Stimulated activated CD4-positive, alpha-beta T cell treated with anti-CD3 and anti-CD28 coated beads, Interleukin-4, amount 100 ng/mL, for 4 hours (primary cell): ENCODE measurements at places on chromosomes 1 and 21.

- peak; percentile 58 for DNase-seq
Measured at GRCh38 chr1:247332215-247332622, 552 bp upstream of the ZNF496 start.

- DNase-seq, result no peak
Measured at GRCh38 chr21:36690628-36691554, 8.0 kb upstream of the SIM2 start.

- DNase-seq, result no peak
Measured at GRCh38 chr1:182617734-182618351, 13.7 kb upstream of the RGS16 start.

DNA sequence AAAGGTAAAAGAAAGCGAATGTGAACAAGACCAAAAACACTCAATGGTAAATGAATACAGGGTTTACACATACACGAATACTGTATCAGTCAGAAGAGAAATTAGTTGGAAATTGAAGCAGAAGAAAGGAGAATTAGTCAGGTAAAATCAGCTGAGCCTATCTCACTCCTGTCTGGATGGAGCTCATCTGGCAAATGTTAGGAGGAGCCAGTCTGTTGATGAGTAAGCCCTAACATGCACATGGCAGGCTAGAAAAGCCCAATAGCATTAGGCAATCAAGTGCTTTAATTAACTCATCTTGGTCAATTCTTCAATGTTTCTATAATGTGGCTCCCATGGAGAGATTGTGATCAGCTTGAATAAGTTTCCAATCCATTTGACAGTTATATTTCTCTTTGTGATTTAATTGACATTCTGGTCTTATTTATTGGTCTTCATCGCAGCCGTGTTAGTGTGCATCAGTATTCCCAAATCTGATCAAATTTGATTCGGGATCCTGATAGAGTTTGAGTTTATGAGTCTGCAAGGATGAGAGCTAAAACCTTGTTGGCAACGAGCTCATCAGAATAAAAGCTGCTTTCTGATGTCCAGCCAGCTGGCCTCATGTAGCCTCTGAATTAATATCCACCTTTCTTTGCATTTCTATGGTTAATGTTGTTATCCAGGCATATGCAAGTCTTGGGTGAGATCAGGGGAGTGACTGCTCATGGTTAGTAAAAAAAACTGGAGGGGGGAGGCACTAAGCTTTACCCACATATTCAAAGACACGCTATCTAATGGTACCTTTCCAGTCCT is 22.1 kb upstream of the KCNA10 start:
- no peak for DNase-seq

- no peak for DNase-seq
Measured at GRCh38 chr21:45988366-45989347, 7.1 kb downstream of the COL6A1 start.

DNA sequence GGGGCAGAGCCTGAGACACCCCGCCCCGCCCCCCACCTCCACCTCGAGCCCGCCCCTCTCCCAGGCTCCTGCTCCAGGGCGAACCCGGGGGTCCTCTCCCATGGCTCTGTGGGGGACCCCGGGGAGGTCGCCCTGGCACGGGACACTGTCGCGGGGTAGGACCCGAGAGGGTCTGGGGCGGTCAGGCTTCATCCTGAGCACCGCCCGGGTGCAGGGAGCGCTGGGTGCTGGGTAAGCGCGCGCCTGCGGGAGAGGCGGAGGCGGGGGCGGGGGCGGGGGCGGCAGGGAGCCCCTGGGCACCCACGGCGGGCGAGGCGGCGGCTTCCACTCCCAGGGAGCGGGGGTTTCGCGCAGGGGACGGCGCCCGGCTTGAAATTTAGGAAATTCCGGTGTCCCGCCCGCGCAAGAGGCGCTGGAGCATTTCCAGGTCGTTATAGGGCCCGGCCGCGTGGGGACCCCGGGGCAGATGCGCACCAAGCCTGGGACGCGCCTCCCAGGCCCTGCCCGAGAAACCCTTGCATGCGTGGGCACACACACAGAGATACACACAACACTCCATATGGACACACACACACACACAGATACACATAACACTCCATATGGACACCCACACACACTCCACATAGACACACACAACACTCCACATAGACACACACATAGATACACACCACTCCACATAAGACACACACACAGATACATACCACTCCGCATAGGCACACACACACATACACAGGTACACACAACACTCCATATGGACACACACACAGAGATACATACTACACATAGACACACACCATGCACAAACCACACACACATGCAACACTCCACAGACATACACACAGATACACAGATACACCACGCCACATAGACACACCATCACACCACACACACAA is 48.7 kb upstream of the SLC19A1 start:
- peak; percentile 80 for DNase-seq

GRCh38 chr1:15762546-15762945 is 4.0 kb downstream of the FBLIM1 start:
- DNase-seq, result no peak

- no peak for DNase-seq
Measured at GRCh38 chr1:219555806-219556205, 57.1 kb downstream of the ZC3H11B start.

- DNase-seq, result no peak
Measured at GRCh38 chr21:33211305-33211704, 18.4 kb upstream of the IFNAR2 start.

GRCh38 chr1:159211331-159212136 is 6.9 kb downstream of the ACKR1 start:
- DNase-seq, result peak; percentile 45

DNA sequence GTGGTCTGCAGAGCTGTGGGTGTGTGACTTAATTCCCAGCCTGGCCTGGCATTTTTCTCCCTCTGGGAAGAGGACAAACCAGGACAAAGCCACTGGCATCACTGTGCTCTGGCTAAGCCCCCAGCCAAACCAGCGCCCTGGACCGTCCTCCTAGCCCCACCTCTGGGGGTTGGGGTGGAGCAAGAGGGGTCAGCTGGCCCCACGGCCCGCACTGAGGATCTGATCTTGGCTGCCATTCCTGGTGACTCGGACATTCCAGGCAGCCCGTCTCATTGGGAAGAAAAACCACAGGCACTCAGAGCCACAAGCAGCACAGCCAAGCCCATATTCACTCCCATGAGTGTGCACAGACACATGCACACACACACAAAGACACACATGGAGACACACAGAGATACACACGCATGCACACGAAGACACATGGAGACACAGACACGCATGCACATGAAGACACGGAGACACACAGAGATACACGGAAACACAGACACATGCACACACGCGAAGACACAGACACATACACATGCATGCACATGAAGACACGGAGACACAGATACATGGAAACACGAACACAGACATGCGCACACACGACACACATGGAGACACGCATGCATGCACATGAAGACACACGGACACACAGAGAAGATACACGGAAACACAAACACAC is 2.3 kb upstream of the MXRA8 start:
- no peak for DNase-seq

- no peak for DNase-seq
Measured at GRCh38 chr1:115240297-115240696, 97.8 kb downstream of the NGF start.
